OCI-M1 (cell line): ENCODE measurements at places on chromosomes 5 and 9.

- DNase-seq: no peak
Observed at GRCh38 chr5:93874080-93874479, 132.7 kb upstream of the POU5F2 start.

DNA sequence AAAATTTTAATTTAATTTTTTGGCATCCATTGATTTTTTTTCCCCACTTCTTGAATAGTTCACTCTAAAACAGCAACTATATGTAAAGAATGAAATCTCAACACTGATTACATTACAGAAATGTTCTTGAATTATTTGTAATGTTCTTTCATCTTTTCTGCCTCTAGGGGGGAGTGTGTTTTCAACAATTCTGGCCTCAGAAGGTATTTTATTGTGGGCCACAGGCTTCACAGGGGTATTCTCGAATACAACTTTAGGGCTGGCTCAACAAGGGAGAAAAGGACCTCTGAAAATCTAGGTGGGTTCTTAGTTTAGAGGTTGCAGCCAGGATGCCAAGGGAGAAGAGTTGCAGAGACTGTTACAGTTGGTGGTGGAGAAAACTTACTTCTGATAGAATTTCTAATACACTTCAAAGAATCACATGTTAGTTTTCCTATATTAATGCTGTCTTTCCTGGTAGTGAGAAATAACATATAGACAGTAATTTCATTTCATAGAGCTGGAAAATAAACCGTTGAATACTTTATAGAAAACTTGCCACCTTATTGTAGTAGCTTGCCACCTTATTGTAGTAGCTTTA lies 3.6 kb upstream of the NPR3 start:
- DNase-seq: peak; percentile 70

DNA sequence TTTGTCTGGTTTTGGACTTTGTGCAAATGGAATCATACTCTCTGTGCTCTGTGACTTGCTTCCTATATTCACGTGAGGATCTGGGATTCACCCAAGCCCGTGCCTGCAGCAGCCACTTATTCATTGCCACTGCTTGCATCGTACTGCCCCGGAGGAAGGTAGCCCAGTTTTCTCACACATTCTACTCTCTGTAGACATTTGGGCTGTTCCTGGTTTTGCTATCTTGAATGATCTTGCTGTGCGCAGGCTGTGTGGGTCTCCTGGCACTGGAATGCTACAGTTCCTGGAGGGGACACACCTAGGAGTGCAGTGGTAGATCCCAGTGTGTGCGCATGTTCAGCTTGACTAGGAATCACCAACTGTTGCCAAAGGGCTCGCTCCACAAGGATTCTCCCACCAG lies 99.2 kb upstream of the BOD1 start:
- DNase-seq: peak; percentile 52

GRCh38 chr5:56301069-56301468 lies 67.9 kb upstream of the ANKRD55 start:
- DNase-seq: no peak

DNA sequence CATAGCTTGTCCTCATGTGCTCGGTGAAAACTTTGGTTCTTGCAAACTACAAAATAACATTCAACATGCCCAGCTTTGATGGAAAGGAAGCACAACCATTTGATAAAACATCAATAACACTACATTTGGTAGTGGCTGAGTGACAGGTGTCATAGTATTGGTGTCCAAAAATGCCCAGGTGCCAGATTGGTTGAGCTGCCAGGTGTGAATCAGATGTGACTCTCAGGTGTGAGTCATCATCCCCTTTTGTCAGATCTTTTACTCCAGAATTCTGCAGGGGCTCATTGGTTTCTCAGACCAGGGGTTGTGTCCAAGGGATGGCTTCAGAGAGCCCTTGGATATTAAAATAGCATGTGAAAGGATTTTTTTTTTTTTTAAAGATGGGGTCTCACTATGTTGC lies 22.5 kb upstream of the POMT1 start:
- no peak for DNase-seq

GRCh38 chr5:180141068-180141660 lies 67.8 kb downstream of the RASGEF1C start:
- DNase-seq: no peak

- DNase-seq: no peak
Observed at GRCh38 chr9:112135706-112136105, 39.4 kb downstream of the SUSD1 start.

- DNase-seq: peak; percentile 69
Observed at GRCh38 chr5:7745882-7746610, 104.9 kb downstream of the CFAP90 start.

- DNase-seq: no peak
Observed at GRCh38 chr5:469752-470483, 26.9 kb downstream of the EXOC3 start.

DNA sequence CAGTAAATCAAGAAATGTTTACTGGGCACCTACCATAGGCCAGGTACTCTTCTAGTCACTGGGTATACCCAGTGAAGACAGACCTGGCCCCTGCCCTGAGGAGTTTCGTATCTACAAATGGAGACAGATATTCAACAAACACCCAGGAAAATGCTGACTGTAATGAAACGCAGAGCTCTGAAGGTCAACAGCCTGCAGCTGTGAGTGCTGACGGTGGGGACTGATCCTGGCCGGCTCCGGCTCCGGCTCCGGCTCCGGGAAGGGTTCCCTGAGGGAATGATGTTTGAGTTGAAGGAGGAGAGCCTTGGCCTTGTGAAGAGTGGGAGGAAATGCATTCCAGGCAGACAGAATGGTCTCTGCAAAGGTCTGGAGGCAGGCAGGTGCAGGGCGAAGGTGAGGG lies 23.1 kb downstream of the FGFR4 start:
- no peak for DNase-seq

DNA sequence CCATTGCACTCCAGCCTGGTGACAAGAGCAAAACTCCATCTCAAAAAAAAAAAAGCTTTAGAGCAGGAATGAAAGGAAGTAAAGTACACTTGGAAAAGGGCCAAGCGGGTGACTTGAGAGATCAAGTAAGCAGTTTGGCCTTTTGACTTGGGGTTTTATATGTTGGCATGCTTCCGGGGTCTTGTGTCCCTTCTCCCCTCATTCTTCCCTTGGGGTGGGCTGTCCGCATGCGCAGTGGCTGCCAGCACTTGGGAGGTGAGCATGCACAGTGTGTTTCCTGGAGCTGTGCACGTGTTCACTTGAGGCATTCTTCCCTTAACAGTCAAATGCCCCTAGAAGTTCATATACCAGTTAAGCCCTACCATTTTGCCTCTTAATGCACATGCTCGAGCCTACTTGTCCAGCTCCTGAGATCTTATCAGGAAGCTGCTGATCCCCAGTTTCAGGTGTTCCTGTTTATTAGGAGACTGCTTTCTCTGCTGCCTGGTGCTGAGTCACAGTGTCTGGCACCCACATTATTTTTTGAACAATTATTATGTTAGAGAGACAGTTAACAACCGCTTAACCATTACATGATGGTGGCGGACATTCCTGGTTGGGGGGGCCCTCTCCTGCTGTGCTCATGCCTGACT lies 32.6 kb upstream of the PRRC2B start:
- DNase-seq: peak; percentile 30

GRCh38 chr5:493119-493701 lies 31.0 kb downstream of the SLC9A3 start:
- DNase-seq: no peak

DNA sequence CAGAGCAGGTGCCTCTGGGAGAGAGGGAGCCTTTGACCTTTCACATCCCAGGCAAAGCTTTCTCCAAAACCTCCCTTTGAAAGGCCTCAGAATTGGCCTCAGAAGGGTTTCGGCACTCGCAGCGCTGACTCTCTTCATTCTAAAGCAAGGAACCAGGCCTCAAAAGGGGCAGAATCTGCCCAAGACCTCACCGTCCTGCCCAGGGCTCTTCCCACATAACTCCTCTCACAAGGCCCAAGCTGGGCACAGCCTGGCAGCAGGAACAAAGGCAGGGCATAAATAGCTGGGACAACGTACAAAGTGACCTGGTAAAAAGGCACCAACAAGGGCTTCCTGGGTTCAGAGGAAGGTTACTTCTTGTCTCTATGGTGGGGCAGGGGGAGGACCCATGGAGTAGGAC lies 166.3 kb upstream of the FSTL4 start:
- DNase-seq: no peak

DNA sequence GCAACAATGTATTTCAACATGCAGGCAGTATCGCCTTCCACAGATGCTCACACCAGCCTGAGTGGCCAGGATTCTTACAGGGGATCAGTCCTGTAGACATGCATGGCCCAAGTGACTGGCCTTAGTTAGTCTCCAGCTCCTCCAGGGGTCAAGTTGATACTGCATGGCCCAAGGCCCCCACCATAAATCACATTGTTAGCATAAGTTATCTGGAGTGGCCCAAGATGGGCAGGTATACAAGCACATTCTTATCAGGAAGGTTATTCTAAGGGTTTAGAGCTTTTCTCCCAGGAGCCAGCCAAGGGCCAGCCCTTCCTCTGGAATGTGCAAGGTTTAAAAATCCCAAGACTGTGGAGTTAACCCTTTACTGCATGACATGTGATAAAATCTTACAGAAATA lies 230.9 kb upstream of the NFIL3 start:
- no peak for DNase-seq

GRCh38 chr5:112854651-112855050 lies 6.4 kb upstream of the SRP19 start:
- peak; percentile 23 for DNase-seq

GRCh38 chr9:83509402-83509801 lies 28.8 kb downstream of the FRMD3 start:
- no peak for DNase-seq

DNA sequence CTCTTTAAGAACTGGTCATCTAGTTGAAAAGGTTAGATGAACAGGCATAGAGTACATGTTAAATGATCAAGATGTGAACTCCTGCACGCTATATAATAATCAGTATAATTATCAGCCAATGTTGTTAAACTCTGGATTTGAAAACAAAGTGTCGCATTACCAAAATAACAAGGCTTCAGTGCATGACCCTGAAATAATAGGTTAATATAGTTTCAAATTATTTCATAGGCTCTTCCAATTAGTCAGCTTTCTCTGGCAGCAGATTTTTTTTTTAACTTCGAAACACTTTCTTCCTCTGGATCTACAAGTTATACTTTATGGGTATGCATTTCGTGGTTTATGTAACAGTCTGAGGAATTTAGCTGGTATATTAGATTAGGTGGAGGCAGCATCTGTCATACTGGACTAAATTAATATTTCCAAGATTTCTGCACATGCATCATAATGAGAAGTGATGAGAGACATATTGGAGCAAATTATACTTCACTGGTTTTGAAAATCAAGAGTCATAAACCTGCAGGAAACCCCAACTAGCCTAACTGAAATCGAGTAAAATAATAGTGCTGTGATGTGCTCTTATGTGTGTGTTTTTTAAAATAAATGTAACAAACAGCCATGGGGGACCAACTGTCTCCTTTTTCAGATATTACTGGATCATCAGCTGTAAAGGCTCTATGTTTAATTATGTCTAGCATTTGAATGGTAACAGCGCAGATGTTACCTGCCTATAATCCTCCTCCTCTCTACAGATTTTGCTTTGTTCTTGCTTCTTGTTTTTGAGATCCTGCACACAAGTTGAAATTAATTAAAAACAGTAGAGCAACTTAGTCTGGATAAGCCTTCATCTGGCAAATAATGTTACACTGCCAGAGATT lies 85.9 kb upstream of the CKMT2 start:
- DNase-seq: no peak

GRCh38 chr5:140877262-140877581 lies 2.1 kb downstream of the PCDHA12 start:
- no peak for DNase-seq

DNA sequence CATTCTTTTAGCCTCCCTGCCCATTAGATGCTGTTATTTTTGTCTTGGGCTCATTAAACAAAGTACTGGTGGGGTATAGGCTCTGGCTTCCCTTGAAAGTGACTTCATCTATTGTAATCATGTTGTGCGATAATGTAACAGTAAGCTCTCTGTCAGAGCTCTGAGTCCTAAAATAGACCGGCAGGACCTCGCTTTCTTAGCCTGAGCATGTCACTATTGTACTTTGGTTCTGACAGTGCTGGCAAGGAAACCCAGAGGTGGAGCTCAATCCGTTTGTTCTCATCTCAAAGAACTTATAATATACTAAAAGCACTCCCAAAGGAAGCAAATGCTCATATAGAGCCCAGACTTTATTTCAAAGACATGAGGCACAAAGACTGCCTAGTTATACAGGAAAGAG lies 339.1 kb upstream of the CCNH start:
- no peak for DNase-seq

DNA sequence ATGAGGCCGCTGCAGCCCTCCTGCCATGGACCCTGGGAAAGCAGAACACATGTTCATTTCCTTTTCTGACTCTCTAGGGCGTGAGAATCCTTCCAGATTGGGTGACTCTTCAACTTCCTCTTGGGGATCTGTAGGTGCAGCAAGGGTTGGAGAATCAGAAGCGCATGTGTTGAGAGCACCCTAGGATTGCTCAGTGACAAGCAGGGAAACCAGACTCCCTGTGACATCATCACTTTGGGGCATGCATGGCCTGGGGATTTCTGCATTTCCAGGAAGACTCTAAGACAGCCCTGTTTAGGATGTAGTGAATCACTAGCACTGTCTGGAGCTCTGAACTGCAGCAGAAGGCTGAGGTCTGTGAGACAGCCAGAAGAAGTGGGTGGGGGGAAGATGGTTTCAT lies 15.1 kb upstream of the LCP2 start:
- peak; percentile 45 for DNase-seq

DNA sequence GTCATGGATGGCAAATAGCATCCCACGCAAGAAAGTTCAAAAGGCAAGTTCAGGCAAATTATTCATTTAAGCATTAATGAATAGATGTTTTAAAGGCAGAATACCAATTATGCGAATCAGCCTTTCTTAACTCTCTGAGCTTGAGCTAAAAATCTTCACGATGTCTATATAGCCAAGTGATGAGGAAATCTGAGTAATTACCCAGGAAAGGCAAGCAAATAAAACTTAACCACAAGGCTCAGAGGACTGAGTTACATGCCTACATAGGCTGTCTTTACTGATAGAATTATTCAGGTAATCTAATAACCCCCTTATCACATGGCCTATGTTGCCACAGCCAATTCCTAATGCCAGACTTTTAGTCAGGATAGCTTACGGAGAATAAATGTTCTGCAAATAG lies 120.8 kb upstream of the MTAP start:
- no peak for DNase-seq

- DNase-seq: no peak
Observed at GRCh38 chr5:59301727-59302126, 591.8 kb downstream of the PDE4D start.

- DNase-seq: no peak
Observed at GRCh38 chr9:110755179-110755578, 86.6 kb downstream of the MUSK start.

DNA sequence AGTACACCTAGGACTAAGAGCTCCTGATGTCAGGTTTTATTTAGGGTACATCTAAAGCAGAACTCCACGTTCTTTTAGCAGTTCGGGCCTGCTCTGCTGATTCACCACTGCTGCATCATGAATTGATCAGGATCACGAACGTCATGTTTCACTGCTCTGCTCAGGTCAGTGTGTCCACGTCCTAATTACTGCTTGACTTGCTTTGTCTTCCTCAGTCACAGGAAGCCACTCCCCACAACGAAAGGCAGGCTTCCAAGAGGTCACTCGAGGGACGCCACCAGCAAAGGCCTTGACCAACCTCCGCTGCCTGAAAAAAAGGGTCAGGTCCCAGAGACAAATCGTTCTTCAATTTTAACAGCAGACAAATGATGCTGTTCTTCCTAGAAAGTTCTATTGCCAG lies 40.3 kb downstream of the CTNND2 start:
- no peak for DNase-seq

- no peak for DNase-seq
Observed at GRCh38 chr5:55577353-55578060, 42.7 kb upstream of the PLPP1 start.

- no peak for DNase-seq
Observed at GRCh38 chr5:32692036-32692746, 18.9 kb upstream of the NPR3 start.
